ENCODE measurements at places on chromosomes 1 and 21.

DNA sequence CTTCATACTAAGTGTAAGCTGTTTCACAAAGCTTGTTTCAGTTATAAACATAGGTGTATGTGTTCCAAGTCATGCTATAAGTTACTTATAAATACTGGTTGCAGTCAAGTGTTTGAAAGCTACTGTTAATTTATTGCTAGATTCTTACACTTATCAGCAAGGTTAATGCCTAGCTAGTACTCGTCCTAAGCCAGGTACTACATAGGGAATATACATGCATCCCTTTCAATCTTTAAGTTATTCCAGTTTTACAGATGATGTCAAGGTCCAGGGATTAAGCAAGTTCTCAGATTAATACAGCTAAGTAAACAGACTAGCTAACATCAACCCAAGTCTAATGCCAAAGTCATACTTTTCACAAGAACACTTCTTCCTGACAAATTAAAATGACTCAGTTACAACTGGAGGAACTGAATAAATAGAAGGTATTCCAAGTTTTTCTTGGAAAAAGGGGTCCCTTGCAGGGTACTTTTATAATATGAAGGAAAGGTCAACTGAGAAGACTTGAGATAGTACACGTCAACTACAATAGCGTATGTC is 652.2 kb upstream of the USP24 start:
- DNase-seq: no peak

DNA sequence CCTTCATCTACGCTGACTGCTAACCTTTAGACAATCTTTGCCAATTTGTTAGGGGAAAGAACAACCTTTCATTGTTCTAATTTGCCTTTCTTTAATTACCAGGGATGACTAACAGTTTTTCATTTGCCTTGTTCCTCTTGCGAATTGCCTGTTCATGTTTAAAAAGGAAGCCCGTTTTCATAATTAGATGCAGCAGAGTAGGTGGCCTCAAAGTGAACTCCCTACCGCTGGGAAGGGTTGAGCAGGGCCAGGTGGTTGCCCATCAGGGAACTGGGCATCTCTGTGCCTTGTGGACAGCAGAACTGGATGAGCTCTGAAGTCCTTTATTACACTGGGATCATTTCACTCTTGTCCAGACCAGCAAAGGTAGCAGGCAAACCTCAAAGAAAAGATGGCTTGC is 59.0 kb downstream of the HIVEP3 start:
- no peak for DNase-seq

DNA sequence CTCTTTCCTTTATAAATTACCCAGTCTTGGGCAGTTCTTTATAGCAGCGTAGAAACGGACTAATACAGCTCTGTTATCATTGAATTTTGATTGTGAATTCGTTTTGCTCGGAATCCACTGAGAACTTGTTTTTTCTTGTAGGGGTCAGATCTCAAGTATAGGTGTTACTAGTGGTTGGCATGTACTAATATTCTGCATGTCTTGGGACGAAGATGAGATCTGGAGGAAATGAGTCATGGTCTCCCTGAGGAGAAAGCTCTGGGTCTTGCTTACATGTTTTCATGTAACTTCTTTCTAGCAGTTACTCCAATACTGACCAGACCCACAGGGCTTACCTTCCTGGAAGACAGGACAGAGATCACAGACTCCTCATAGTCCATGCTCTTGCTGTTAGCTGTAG is 30.3 kb downstream of the ZSCAN20 start:
- DNase-seq: peak; percentile 78

- DNase-seq: no peak
These were observed 108.7 kb upstream of the ACTRT2 start for GRCh38 chr1:2912424-2913061.

DNA sequence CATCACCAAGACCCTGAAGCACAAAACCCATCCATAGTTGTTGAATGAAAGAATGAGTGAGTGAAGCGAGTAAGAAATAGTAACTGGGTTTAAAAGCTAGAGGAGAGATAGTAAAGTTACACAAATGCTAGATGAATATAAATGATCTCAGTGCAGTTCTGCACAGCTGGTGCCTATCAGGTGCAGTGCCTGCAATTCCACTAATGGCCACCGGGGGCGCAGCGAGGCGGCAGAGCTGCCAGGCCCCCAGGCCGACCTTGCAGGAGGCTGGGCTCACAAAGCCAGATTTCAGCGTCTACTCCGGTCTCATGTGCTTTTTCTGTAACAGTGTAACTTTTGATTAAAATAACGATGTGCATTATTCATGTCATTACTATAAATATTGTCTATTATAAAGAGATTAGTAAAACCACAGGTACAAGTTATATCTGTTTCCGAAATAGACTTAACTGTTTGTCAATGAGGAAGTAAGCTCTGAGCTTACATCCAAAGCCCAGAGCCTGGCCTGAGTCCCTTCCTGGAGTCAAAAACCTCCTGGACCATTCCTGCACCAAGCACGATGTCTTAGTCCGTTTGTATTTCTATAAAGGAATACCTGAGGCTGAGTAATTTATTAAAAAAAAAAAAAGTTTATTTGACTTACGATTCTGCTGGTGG is 477.6 kb downstream of the NPHP4 start:
- DNase-seq: peak; percentile 15

DNA sequence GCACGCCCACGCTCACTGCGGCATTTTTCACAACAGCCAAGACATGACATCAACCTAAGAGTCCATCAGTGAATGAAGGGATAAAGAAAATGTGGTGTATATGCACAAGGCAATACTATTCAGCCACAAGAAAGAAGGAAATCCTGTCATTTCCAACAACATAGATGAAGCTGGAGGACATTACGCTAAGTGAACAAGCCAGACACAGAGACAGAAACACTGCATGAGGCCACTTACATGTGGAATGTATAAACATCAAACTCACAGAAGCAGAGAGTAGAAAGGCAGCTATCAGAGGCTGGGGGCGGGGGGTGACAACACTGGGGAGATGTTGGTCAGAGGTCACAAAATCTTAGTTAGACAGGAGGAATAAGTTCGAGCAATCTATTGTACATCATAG is 20.9 kb downstream of the TMPRSS2 start:
- DNase-seq: no peak

DNA sequence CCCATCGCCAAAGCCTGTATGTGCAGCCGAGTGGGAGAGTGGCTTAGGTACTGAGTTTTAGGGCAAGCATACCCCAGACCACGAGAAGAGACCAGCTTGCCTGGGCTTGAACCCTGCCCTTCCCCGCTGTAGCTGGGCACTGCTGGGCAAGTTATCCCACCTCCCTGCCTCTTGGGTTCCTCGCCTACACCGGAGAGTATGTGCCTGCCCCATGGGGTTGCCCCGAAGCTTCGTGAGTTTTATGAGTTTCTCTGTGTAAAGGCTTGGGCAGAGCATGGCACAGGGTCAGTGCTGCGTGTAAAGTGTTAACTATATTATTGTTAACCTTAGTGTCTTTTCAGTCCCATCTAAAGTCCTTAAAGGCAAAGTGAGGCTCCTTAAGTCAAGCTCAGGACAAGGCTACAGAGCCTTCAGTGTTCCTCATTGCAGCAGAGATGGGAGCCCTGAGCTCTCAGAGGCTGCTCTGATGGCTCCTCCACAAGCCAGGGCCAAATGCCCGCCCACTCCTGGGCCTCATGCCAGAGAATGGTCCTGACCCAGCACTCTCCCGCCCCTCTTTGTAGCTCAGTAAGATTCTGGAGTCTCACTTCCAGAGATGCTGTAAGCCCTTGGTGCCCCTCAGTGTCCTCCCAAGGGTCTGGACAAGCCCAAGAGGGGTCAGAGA is 37.0 kb upstream of the KCNA10 start:
- DNase-seq: peak; percentile 20
